Activated CD8-positive, alpha-beta T cell treated with anti-CD3 and anti-CD28 coated beads, Interleukin-2, amount 10 ng/mL, durations not matched to agents 7 days and 5 days (primary cell): ENCODE measurements at places on chromosomes 3 and 15.
A peak's percentile ranks its signal among the peaks of the same experiment; 100 is the strongest.

DNA sequence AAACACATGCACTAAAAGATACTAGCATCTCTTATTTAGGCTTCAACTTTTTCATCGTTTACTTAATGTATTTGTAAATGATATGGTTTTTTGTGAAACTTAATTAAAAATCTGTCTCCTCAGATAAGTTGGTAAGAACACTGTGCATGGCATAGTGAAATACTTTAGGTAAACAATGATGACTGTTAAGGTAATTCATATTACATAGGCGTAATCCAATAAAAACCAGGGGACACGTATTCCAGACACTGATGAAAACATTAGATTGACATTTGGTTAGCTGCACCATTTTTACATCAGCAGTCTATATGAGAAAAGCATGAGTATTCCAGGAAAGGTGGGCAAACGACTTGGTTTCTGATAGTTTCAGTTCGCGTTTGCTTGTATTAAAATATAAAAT lies 170.0 kb downstream of the MBNL1 start:
- H3K4me3 ChIP-seq: no peak overlapping the region
- no peak overlapping the region for H3K27ac ChIP-seq
- H3K27me3 ChIP-seq: no peaks in the 10 kb centered on the region
- DNase-seq: no peak

DNA sequence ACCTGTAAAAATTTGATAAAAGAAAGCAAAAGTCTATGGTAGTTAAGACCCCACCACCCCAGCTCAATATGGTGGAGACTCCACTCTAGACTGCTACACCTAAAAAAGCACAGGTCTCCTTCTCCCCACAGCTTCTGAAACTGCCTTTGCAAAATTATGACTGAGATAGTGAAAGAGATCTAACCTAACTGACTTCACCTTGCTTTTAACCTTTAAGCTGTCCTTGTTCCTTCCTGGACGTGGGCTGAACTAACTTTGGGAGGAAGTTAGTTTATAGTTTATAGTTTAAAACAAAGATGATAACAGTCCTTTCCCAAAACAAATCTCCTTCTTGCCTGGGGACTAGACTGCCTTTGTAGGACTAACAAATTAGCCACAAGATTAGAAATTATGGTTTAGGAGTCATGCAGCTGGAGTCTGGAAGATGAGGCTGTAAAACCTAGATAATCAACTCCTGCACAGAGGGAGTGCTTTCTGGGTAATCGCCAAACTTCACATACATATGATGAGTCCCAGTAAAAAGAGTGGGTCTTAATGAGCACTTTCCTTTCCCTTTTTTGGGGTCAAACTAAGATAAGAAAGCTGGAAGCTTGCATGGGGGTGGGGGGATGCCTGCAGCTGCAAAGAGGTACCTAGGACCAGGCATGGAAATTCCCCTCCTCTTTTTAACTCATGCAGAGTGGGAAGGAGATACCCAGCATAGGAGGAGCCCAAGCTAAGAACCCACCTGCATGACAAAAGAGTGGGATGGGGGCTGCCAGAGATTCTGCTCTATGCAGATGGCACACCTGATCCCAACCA lies 17.5 kb downstream of the CCR8 start:
- H3K27ac ChIP-seq: peak overlapping the region; percentile 57
- H3K4me3 ChIP-seq: no peak overlapping the region
- H3K27me3 ChIP-seq: no peaks in the 10 kb centered on the region
- no peak for DNase-seq
- H3K36me3 ChIP-seq: peaks cover 2% of the 10 kb centered on the region
- peaks cover 42% of the 10 kb centered on the region for H3K4me1 ChIP-seq

GRCh38 chr3:179452176-179452564 lies 900 bp upstream of the GNB4 start:
- peak overlapping the region; percentile 84 for H3K4me3 ChIP-seq
- H3K36me3 ChIP-seq: peaks cover 2% of the 10 kb centered on the region
- H3K27ac ChIP-seq: no peak overlapping the region

- no peak overlapping the region for H3K4me3 ChIP-seq
- peaks cover 46% of the 10 kb centered on the region for H3K36me3 ChIP-seq
- H3K27ac ChIP-seq: no peak overlapping the region
- no peaks in the 10 kb centered on the region for H3K27me3 ChIP-seq
- peaks cover 33% of the 10 kb centered on the region for H3K4me1 ChIP-seq
These were observed 3.6 kb downstream of the LRRC57 start for GRCh38 chr15:42544853-42545629.

GRCh38 chr15:86001200-86001599 lies 78.5 kb upstream of the AGBL1 start:
- H3K27ac ChIP-seq: no peak overlapping the region
- H3K4me1 ChIP-seq: no peaks in the 10 kb centered on the region
- H3K36me3 ChIP-seq: no peaks in the 10 kb centered on the region

- DNase-seq: no peak
- H3K36me3 ChIP-seq: no peaks in the 10 kb centered on the region
- no peaks in the 10 kb centered on the region for H3K27me3 ChIP-seq
- no peak overlapping the region for H3K4me3 ChIP-seq
These were observed 46.2 kb downstream of the CD200 start for GRCh38 chr3:112379020-112379690.

DNA sequence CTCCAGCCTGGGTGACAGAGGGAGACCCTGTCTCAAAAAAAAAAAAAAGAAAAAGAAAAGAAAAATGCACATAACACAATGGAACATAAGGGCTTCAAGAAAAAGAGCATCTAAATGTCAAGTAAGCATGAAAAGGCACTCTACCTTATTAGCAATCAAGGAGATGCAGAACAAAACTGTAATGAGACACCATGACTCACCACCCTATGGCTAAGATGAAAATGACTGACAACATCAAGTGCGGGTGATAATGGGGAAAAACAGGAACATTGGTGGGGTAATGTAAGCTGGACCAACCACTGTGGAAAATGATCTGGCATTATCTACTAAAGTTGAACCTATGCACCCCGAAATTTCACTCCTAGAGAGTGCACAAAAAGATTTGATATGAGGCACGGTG lies 19.6 kb upstream of the NSMCE3 start:
- H3K4me1 ChIP-seq: no peaks in the 10 kb centered on the region
- DNase-seq: no peak
- H3K27me3 ChIP-seq: peaks cover 13% of the 10 kb centered on the region
- H3K4me3 ChIP-seq: no peak overlapping the region
- H3K27ac ChIP-seq: no peak overlapping the region
- H3K36me3 ChIP-seq: no peaks in the 10 kb centered on the region

- H3K27me3 ChIP-seq: no peaks in the 10 kb centered on the region
- H3K4me3 ChIP-seq: no peak overlapping the region
- no peak overlapping the region for H3K27ac ChIP-seq
- peaks cover 8% of the 10 kb centered on the region for H3K36me3 ChIP-seq
- DNase-seq: no peak
These were observed 82.0 kb downstream of the HHLA2 start for GRCh38 chr3:108378153-108378951.

DNA sequence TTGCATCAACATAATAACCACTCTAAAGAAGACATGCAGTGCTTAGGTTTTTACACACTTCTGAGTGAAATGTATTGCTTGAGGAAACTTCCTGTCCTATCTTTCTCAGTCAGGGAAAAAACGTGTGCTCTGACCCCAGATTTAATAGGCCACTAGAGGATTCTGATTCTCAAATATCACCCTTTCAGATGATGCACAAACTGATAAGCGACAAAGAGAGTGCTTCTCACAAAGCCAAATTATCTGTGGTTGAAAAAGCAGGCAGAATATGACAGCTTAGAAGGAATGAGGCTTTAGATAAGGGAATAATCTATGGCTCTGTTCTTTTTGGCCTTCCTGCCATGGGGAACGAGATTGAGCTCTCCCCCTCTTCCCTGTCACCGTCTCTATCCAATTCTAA lies 583.4 kb upstream of the SGO1 start:
- H3K4me3 ChIP-seq: no peak overlapping the region
- H3K27me3 ChIP-seq: no peaks in the 10 kb centered on the region
- H3K27ac ChIP-seq: no peak overlapping the region
- DNase-seq: no peak
- H3K4me1 ChIP-seq: no peaks in the 10 kb centered on the region
- H3K36me3 ChIP-seq: no peaks in the 10 kb centered on the region

DNA sequence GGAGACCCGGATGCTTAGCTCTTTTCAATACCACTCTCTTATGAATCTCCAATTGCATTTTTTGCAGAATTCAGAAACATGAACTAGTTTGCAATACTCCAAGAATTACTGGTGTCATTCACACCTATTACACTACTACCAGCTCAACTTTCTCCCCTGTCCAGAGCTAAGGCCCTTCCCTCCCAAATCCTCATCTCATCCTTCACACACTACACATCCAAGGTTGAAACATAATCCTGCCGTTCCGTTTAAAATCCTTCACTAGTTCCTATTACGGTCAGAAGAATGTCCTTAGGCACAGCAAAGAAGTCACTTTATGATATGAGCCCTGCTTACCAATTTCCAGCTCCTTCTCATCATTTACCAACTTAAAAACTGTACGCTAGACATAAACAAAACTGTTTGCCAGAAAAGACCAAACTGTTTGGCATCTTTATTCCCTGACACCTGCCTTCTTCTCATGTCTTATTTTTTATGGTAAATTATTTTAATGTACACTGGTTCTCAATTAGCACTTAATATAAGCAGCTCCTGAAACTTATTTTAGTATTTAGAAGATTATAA lies 22.6 kb downstream of the TBL1XR1 start:
- DNase-seq: no peak
- H3K4me1 ChIP-seq: peaks cover 30% of the 10 kb centered on the region
- no peaks in the 10 kb centered on the region for H3K27me3 ChIP-seq
- no peak overlapping the region for H3K4me3 ChIP-seq

DNA sequence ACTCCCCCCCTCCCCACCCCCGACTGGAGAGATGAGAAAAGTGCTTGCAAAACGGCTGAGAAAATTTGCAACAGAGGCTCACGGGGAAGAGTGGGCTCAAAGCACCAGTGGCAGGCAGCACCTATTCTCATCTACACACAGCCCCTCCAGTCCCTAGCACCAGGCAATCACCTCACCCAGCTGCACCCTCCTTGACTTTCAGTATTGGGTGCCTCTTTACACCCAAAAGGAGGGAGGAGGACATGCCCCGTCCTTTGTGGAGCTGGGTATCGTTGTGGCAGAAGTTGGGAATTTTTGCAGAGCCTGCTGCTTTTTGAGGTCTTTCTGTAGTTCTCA lies 182.8 kb upstream of the TOPAZ1 start:
- H3K4me1 ChIP-seq: peaks cover 33% of the 10 kb centered on the region
- no peak for DNase-seq
- H3K27ac ChIP-seq: no peak overlapping the region
- H3K4me3 ChIP-seq: no peak overlapping the region

DNA sequence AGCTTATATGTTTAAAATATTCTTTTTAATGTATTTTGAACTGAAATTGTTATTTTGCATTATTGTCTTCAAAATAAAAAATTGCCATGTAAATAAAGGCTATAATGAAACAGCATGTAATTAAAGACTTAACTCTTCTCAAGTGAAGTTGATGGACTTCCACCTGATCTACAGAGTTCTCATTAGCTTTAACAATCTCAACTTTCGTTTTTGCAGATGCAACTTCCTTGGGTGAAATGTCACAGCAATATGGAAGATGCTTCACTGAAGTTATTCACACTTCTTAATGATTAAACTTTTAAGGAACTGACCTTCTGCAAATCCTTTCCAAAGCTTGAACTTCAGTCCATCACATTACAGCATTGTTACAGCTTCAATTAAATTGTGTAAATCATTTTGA lies 63.6 kb downstream of the OSTN start:
- H3K36me3 ChIP-seq: no peaks in the 10 kb centered on the region
- H3K4me3 ChIP-seq: no peak overlapping the region
- H3K27me3 ChIP-seq: no peaks in the 10 kb centered on the region
- H3K27ac ChIP-seq: no peak overlapping the region
- H3K4me1 ChIP-seq: no peaks in the 10 kb centered on the region

DNA sequence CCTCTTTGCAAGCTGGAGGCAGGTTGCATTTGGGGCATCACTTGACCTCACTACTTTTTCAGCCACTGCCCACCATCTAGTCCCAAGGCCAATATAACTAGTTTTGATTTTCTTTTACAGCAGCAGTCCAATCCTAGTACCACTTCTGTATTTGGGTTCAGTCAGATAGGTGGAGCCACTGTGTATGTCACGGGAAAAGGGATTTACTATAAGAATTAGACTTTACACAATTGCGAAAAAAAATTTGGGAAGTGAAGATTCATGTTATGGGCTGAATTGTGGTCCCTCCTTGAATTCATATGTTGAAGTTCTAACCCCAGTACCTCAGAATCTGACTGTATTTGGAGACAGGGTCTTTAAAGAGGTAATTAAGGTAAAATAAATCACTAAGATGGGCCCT lies 37.4 kb upstream of the NMNAT3 start:
- H3K4me3 ChIP-seq: no peak overlapping the region
- no peak for DNase-seq
- peaks cover 6% of the 10 kb centered on the region for H3K27me3 ChIP-seq
- no peak overlapping the region for H3K27ac ChIP-seq
- no peaks in the 10 kb centered on the region for H3K36me3 ChIP-seq

GRCh38 chr15:87167055-87167454 lies 1087.4 kb downstream of the AGBL1 start:
- no peaks in the 10 kb centered on the region for H3K4me1 ChIP-seq
- no peaks in the 10 kb centered on the region for H3K27me3 ChIP-seq
- no peak overlapping the region for H3K27ac ChIP-seq
- H3K36me3 ChIP-seq: no peaks in the 10 kb centered on the region

DNA sequence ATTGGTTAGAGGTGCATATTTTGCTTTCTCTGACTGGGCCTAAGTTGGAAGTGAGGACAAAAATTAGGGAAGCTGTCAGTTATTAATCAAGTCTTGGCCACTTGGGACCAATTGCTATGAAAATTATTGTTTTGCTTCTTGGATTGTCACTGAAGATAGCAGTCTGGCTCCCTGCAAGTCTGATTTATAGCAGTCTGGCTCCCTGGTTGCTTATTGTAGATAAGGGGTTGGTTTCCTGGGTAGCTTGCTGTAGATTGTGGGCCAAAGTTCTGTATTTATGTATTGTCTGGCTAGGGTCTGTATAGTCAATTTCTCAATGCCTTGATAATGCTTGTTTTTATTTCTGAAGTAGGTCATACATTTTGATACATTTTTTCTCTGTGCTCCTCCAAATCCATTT lies 13.3 kb upstream of the DRD3 start:
- no peak overlapping the region for H3K27ac ChIP-seq
- DNase-seq: no peak
- no peaks in the 10 kb centered on the region for H3K36me3 ChIP-seq

DNA sequence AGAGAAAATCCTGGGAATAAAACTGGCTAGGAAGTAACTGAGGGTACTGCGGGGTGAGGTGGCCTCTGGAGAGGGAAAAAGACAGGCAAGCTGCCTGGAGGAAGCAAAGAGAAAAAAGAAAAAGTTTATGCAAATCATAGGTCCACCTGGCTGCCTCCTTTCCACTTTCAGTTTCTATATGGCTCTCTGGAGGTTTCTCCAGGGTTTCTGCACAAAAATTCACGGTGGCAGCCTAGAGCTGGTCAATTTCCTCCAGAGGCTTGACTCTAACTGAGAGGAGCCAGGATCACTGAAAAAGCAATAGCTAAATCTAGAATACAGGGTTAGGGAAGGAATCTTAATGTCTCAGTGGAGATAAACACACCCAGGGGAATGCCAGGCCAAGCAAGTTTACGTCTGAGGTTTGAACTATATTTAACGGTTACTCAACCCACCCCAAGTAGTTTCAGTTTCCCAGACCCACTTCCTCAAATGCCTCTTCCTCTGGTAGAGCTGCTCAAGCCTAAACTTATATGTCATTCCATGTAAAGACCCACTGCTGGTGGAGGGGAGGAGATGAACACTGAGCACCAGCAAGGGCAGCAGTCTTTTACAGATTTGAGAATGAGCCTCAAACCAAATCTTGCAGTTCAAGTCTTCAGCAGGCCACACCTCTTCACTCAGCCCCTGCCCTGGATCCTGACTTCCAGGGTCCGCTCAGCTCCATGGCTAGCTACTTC lies 5.7 kb downstream of the LYSMD2 start:
- peak; percentile 57 for DNase-seq
- H3K4me3 ChIP-seq: peak overlapping the region; percentile 75
- H3K27ac ChIP-seq: peak overlapping the region; percentile 90
- peaks cover 69% of the 10 kb centered on the region for H3K4me1 ChIP-seq
- H3K36me3 ChIP-seq: peaks cover 28% of the 10 kb centered on the region
